NCI-H1092 (cell line): ENCODE measurements at places on chromosomes 13 and 19.

- DNase-seq = peak; percentile 95
These were observed 6.2 kb downstream of the TLE6 start for GRCh38 chr19:2983351-2984214.

DNA sequence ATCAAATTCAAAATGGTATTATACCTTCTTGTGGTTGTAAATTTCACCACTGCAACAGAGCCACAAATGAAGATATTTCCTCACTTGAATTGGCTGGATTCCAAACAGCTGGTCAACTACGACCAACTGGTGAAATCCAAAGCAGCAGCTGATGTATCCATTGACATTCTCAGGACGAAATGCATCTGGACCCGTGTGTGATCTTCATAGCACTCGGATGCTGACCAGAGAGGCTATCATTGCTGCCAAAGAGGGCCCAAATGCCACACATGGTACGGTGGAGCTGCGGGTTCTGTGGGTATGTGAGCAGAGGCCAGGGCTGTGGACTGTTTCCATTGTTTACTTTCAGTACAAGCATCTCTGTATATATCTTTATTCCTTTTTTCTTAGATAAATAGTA lies 25.6 kb upstream of the PCCA start:
- no peak for DNase-seq

- DNase-seq = no peak
These were observed 12.7 kb upstream of the DPY19L3 start for GRCh38 chr19:32392901-32393300.

DNA sequence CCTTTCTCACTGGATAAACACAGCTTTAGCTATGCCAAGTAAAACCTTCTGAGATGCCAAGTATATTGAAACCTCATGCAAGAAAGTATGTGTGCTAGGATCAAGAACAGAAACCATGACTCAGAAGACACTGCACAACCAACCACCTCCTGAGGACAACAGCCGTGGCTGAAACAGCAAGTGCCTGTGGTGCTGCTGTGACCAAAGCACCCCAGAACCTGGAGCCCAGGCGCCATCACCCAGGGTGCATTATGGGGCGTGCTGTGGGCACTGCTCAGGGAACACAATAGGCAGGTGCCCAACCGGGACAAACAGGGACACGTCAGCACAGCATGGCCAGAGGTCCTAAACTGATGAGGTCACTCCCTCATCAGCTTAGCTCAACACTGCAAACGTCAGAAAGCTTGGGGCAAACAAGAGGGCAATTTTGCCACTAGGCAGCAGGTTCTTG lies 101.3 kb upstream of the SLC15A1 start:
- DNase-seq = no peak

GRCh38 chr13:30721936-30722335 lies 13.4 kb upstream of the ALOX5AP start:
- no peak for DNase-seq

DNA sequence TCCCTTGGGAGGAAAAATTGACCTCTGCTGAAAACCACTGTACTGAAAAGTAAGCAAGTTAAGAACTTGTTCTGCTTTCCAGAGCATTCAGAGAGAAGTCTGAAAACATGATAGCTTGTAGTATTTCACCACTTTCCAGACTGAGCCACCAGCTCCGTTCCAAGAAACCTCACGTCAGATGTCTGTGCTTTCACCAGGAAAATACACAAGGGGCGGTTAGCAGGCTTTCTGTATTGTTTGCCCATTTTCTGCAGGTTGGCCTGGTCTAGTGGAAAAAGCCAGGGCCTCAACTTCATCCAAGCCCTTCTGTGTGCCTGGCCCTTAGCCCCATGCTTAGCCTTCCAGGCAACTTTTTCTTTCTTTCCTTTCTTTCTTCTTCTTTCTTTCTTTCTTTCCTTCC lies 36.4 kb downstream of the RXFP2 start:
- no peak for DNase-seq

GRCh38 chr13:36026531-36026930 lies 104.7 kb downstream of the DCLK1 start:
- DNase-seq = no peak

- no peak for DNase-seq
These were observed 87.3 kb downstream of the ERCC5 start for GRCh38 chr13:102933122-102933521.
